ENCODE measurements at places on chromosomes 12 and 14.
A peak's percentile ranks its signal among the peaks of the same experiment; 100 is the strongest.

- no peak for DNase-seq
Observed at GRCh38 chr12:78385541-78385940, 479.0 kb upstream of the SYT1 start.

DNA sequence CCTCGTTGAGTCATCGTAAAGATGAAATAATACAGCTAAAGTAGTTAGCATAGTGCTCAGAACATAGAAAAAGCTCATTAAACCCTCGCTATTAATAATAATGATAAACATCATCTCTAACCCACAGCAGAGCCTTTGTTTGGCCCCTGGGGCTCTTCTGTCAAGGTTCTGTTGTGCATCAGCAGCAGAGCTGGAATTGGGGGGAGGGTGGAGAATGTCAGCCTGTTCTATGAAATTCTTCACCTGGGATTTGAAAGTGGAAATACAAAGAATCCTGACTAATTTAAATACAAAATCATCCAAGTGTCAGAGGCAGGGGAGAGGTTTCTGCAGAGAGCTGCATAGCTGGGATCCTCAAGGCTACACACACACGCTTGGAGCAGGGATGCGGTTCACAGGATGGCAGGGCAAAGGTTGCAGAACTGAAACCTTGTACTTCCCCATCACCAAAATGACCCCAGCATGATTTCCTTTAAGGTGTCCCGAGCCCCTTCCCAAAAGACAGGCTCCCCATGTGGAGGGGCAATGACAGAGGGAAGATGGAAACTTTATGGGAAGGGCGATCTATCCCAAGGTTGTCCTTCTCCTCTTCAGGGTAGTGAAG, 71.8 kb downstream of the DAD1 start:
- DNase-seq = no peak

DNA sequence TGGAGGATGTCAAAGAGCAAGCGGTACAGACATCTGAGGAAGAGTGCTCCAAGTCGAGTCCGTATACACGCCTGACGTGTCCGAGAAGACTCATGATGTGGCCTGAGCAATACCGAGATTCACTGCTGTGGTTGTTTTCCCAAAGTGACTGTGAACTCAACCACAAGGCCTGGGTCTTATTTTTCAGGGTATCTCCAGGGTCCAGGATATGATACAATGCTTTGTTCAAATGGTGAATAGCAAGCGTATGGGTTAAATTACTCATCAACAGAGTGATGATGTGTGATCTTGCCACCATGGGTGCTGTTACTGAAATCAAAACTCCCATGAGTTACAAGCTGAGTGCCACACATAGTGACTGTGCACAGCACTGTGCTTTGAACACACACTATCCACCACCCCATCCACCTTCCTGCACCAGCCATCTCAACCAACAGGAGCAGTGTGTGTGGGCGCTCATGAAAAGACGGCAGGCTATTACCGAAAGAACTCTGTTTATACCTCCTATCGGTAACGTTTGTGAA, 109.6 kb downstream of the BCAT1 start:
- DNase-seq = no peak

GRCh38 chr12:55815473-55815872, 2.1 kb downstream of the SARNP start:
- DNase-seq = no peak

DNA sequence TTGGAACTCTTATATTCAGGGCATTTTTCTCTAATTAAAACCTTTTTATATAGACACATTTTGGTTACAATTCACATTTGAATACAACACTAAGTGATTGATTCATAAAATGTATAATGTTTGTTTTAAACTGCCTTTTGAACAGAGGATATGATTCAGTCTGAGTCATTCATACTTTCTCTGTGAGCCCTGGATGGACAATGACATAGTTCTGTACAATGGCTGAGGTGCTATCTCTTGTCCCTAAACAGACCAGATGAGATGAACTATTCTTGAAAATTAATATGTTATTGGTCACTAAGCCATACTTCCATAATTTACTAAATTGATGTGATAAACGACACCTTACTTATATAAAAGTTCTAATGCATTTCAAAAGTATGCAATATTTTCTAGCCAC, 199.7 kb upstream of the ATXN7L3B start:
- peak; percentile 66 for DNase-seq

- DNase-seq = no peak
Observed at GRCh38 chr12:124687174-124687902, 119.9 kb upstream of the NCOR2 start.

GRCh38 chr12:51217133-51217967, 512 bp downstream of the POU6F1 start:
- no peak for DNase-seq

DNA sequence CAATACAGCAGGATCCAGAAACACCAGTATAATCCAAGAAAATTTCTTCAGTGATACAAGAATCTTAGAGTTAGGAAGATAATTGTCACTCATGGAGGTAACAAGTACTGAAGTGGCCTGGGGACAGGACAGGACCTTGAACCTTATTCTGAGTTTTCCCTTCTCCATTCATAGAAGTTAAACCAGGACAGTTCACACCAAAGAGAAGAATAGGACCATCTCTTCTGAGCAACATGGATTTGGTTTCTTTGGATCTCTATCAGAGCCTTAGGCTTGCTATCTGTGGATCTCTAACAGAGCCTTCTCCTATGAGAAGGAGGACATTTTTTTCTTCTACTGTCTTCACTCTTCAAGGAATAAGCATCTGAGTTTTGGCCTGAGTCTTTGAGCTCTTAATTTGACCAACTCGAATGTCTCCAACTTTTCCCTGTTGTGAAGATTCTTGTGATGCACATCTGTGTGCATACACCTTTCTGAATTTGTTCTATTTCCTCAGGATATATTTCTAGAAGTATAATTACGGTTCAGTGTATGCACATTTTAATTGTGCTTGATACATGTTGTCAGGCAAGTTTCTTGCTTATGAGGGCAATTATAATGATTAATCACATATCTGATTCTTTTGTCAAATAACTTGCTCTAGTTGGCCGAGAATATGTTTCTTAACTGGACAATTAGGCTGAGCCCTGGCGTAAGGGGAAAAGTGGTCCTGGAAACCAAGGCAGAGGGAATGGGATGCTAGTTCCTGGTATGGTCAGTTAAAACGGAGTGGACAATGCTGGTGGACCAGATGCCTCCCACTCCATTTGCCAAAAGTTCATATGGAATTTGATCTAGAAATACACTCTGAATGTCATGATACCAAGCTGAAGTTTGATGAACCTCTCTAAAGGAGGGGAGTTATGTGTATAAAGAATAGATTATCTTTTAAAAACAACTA, 6.6 kb downstream of the KRT6A start:
- no peak for DNase-seq

- DNase-seq = no peak
Observed at GRCh38 chr14:104788161-104788818, 7.3 kb downstream of the AKT1 start.

GRCh38 chr12:112188130-112188830, 62.9 kb downstream of the TRAFD1 start:
- DNase-seq = no peak

GRCh38 chr14:100294213-100294962, 11.9 kb downstream of the SLC25A29 start:
- DNase-seq = no peak

- DNase-seq = no peak
Observed at GRCh38 chr14:69154779-69155178, 1.9 kb upstream of the DCAF5 start.

GRCh38 chr12:64395739-64396138, 5.2 kb upstream of the C12orf56 start:
- no peak for DNase-seq

GRCh38 chr14:58717211-58717610, 79.4 kb downstream of the DACT1 start:
- DNase-seq = no peak

DNA sequence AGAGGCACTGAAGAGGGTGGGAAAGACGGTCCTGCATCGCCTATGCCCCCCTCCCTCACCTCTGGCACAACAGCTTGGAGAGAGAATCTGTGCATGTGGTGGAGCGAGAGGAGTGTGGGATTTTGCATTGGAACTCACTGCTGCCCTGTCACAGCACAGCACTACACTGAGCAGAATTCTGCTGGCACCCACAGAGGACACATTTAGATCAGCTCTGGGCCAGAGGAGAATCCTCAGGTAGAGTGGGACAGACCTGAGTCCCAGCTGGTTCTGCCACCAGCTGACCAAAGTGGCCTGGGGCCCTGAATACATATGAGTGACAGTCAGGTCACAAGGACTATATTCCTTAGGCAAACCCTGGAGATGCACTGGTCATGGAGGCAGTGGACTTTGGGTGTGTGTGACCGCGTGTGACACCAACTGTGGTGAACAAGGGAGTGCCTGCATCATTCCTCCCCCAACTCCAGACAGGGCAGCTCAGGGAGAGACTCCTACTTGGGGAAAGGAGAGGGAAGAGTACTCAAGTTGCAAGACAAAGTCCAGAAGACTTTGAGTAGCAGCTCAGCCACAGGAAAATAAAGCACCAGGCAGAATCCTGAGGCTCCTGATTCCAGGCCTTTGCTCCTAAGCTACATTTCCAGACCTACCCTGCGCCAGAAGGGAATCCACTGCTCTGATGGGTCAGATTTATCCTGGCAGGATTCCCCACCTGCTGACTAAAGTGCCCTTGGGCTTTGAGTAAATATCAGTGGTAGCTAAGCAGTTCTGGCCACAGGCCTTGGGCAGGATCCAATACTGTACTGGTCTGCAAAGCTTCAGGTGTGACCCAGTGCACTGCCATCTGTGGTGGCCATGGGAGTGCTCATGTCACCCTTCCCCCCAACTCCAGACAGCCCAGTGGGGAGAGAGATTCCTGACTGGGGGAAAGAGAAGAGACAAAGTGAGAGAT, 10.6 kb upstream of the ACOT1 start:
- DNase-seq = no peak

- no peak for DNase-seq
Observed at GRCh38 chr12:56996793-56997545, 9.4 kb downstream of the ZBTB39 start.

DNA sequence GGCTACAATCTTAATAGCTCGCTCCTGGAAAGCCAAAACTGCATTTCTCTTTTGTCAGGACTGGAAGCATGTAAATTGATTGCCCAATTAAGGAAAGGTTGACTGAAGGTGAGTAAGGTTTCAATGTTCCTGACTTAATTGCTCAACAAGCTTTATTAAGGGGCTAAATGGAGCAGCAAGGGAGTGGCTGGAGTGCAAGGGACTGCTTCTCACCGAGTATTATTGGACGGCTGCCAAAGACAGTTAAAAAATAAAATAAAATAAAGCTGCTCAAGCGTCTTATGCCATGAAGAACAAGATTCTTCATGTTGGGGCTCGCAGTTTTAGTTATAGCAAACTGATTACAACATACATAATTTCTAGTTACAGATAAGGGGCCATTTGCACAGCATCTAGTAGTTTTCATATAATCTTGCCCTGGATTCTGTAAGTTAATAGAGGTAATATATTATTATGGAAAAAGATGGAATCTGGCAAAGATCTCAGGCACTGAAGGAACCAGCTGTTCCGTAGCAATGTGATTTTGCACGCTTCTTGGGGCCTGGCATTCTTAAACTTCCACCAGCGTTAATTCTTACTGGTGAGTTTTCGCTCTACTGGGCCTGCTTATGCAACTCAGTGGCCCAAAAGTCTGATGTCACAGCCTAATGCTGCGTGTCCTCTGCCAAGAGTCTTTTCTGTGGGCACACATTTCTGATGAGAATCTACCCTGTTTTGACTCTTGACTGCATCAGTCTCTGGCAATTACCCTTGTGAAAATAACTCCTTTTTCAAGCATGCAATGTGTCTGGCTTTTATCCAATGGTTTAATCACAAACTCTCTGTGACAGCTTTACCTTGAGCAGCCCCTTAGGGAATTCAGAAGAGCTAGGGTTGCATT, 108.5 kb downstream of the SLC38A1 start:
- DNase-seq = peak; percentile 94

DNA sequence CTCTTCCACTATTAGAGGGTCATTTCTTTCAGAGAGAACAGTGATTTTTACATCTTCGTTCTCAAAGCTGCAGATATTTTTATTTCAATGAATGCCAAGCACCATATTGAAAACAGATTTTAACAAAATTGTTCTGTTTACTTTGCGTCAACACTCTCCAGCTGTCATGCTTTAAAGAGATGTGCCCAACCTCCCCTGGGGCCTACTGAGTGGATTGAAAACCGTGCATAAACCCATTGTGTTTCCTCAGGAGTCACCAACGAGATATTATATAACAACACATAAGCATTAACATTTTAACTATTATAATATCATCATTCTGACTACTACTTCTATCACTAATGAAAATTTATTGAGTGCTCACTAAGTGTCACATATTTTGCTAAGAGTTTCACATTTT, 81.6 kb downstream of the MYF5 start:
- DNase-seq = no peak
